Stimulated activated CD4-positive, alpha-beta T cell treated with anti-CD3 and anti-CD28 coated beads, Interleukin-1b, Interleukin-23, amount 100 ng/mL, for 1 hour (primary cell): ENCODE measurements at places on chromosomes 6 and 20.

DNA sequence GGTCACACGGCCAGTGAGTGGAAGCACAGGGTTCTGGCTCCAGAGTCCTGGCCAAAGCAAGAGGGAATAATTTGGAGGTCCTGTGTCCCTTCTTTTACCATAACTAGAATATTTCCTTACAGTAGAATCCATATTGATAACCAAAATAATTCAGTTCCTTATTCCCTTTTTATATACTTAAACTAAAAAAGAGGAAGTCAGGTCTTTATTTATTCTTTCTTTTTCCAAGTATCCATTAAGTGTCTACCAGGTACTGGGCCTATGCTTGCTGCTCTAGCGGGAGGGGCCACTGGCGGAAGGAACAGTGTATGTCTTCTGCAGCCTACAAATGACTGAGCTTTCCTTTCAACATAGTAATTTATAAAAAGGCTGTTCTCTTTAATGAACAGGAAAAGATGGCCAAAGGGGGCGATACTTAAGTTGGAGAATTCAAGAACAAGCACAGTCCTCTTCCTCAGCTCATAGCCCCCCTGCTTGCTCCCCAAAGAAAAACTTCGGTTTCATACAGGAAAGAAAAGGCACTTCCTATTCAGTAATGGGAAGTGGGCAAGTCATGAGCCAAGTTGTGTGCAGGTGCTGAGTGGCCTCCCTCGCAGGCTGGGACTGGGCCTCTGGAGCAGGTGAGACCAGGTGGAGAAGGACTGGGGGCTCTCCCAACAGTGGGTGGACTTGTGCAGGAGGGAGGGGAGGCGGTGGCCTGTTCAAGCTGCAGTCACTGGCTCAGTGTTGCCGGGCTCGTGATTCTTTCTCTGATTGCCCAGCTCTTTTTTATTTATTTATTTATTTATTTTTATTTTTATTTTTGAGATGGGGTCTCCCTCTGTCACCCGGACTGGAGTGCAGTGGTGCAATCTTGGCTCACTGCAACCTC, 110.9 kb downstream of the ARMC2 start:
- DNase-seq = no peak

DNA sequence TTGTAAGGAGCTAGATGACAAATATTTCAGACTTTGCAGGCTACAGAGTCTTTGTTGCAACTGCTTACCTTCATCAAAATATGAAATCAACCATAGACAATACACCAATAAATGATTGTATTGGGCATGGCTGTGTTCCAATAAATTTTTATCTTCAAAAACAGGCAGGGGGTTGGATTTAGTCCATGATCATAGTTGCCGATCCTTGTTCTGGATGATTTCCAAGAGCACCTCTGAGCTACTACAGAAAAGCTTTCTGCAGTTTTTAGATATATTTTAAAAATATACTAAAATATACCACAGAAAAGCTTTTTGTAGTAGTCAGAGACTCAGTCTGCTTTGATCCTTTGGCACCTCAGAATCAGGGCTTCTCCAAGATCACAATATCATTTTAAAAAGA, 145.0 kb downstream of the HTR1B start:
- no peak for DNase-seq

- no peak for DNase-seq
Observed at GRCh38 chr6:34595332-34596184, 39.4 kb upstream of the SPDEF start.

- no peak for DNase-seq
Observed at GRCh38 chr20:32473231-32474008, 111.7 kb downstream of the NOL4L start.

DNA sequence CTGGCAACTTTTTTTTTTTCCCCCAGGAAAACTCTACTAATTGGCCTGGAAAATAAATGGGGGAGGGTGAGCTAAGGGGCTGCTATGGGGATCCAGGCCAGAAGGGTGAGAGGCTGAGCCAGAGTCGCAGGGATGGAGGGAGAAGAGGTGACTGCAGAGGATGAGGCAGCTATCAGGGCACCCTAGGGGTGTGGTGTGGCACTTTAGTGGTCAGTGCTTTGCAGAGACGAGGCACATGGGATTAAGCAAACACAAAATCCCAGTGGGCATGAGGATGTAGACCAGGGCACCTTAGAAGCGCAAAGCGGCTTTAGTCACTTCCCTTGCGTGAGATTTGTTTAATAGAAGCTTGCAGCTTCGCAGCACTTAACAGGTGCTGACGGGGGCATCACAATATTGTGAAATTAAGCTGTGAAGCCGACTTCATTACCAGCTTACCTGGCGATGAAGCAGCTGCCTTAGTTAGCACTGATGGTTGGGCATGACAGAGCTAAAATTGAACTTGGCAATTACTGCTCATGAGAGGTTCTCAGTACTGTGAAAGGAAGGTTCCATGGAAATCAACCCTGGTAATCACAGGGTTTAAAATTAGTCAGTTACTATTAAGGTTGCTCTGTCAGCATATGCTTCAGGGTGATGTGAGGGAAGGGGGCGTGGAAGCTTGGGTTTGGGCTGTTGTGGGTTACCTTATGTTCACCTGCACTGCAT, 26.0 kb downstream of the TOX2 start:
- DNase-seq = no peak

DNA sequence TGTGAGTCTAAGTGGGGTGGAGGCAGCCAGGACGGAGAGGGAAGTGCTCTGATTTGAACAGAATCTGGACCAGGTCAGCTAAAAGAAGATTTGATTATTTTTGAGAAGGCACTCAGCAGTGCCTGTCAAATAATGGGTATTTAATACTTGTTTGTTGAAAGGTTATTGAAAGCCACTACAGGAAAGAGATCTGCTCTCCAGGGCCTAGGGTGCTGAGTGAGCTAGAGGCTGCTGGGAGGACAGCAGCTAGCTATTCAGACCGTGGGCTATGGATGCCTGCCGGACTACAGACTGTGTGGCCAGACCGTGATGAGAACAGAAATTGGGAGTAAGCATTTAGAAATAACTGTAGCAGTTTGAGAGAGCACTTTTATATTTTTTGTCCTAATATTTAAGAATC, 8.8 kb downstream of the SLC35F1 start:
- no peak for DNase-seq

DNA sequence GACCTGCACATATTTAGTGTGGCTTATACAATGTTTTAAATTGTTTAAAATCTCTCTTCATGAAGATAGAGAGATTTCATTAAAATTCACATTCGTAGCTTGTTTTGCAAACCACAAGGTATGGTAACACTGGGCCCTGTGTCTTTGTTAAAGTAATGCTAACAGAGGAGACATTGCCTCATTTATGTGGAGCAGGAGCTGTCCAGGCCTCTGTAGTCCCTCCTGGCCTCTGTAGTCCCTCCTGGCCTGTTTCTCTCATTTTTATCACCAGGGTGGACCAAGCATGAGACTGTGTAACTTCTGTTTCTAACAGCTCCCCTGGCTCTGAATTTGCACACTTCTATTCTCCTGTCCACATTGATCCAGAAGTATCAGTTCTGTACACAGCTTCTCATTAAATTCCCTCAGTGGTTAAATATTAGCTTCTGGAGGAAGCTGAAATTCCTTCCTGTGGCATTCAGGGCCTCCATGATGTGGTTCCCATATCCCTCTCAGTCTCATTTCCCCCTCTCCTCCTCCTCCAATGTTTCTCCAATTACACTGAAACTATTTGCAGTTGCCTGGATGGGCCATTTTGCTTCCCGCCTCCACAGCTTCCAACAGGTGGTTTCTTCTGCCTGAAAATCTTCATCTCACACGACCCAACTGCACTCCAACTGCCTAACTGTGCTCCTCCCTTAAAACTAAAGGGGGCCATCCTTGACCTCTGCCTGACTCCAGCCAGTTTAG, 340.4 kb downstream of the SYNE1 start:
- no peak for DNase-seq

GRCh38 chr20:60144974-60145527, 186.8 kb downstream of the CDH26 start:
- no peak for DNase-seq

DNA sequence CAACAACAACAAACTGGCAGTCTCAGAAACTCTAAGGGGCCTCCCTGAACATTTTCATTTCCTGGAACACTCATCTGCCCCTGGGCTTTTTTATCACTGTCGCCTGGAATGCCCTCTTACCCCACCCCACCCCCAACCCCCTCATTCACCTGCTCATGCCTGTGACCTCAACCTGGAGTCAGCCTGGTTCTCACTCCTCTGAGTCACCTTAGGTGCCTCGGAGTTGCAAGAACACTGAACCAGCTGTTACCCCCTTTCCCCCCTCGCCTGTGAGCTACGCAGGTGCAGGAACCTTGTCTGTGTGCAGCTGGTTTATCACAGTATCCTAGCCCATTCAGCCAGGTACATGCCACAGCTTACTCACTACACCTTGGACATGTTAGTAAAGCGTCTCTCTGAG, 12.8 kb upstream of the SNAI1 start:
- no peak for DNase-seq

- no peak for DNase-seq
Observed at GRCh38 chr20:48957533-48957932, 36.0 kb downstream of the ARFGEF2 start.

- no peak for DNase-seq
Observed at GRCh38 chr6:139754898-139755775, 380.7 kb upstream of the CITED2 start.

GRCh38 chr6:109783250-109783986, 92.3 kb downstream of the FIG4 start:
- DNase-seq = no peak

- DNase-seq = no peak
Observed at GRCh38 chr20:16433293-16433580, 140.0 kb downstream of the KIF16B start.

DNA sequence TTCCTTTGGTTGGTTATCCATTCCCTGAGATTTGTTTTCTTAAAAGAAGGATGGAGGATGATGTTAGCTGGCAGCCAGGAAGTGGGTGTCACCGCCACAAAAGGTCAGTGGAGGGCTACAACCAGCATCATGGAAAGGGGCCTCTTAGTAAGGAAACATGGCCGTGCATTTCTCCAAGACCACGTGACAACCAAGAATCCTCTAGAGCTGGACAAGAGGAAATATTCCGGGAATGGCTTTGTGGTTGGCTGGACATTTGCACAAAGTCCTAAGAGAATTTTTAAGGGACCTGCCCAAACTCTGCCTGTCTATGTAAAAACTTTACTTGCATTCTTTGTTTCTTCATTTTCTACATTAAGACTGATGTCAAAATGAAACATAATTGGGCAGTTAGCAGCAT, 399.9 kb upstream of the MARCKS start:
- no peak for DNase-seq

DNA sequence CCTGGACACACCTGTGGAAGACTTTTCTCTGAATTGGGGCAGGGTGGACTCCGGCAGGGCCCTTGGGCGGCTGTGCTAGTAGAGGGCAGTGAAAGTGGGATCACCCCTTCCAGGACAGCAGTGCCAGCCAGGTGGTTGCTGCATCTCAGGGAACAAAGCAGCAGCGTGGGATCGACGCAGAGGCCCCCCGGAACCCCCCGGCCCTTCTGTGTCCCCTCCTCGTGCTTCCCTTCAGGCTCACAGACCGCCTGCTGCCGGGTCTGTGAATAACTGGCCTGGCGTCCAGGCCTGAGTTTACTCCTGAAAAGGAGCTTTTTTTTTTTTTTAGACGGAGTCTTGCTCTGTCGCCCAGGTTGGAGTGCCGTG, 8.9 kb upstream of the DNAJC5 start:
- no peak for DNase-seq

DNA sequence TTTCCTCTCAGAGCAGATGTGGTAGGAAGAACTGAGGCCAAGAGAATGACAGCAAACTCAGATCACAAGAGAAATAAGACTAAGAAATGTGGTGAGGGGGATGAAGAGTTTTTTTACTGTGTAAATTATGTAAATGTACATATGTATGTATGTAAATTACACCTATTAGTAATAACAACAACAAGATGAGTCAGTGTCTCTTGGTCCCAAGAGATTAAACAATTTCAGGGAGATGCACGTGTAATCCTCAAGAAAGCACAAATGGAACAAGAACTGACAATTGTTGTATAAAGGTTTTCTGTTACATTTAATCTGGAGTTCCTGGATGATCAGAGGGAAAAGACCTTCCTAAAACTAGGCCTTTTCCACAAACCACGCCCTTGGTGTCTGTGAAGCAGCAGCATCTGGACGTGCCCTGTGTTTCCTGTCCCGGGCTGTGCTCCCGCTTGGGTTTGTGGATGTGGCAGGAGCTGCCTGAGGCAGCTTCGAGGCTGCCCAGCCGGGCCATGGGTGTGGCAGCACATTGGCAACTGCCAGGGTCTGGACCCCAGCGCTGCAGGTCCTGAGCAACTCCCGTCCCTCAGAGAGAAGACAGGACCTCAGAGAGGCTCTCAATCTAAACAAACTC, 994 bp downstream of the CLDN20 start:
- no peak for DNase-seq

DNA sequence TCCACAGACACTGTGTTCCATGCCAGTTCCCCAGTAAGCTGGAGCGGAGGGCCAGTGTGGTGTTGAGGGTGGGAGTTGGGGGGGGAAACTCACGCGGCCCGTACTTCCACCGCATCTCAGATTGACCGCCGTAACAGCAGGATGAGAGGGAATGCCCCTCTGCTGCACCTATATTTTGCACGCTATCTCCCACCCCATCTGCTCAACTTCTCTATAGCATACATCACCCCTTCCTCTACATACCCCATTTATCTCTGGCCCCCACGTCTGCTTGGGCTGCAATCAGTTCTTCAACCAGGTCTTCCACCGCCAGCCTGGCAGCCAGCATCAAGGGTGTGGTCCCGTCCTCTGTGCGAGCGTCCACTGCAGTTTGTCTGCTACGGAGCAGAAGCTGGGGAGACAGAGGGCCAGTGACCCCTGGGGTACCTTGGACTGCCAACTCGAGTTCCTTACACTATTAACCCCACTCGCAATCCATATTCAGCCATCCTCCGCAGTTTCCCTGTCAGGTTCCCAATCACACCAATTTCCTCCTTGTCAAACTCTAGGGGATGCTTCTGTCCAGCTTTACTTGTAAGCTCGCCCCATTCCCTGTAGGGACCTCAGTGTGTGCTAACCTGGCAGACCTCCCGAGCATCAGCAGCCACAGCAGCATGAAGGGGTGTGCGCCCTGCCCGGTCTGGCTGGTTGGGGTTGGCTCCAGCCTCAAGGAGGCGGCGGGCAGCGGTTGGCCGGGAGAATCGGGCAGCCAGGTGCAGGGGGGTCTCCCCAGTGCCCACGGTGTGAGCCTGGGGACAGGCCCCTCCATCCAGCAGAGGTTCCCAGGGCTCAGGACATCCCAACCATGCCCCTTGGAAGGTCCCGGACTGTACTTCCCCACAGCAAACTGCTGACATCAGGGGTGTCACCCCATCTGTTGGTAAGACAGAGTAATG, 4.5 kb upstream of the GPSM3 start:
- no peak for DNase-seq

DNA sequence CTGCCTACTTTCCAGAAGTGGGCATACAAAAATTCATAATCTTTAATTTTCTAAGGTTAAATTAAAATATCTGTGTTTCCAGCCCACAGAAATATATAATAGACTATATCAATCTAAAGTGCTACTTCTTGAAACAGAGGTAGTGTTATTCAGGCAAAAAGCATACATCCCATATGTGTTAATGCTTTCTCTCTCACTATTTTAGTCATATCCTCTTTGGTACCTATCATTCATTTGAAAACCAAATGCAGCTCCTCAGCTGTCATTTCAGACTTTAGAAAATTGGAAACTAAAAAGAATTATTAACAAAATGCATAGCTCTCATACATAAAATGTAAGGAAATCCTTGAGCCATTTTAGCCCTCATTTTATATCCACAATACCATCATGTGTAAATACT, 925 bp downstream of the FHL5 start:
- no peak for DNase-seq
